Skin of body (tissue), 3 donors: ENCODE measurements at places on chromosomes 5 and 9. TPM values are rescaled to one million over a fixed set of nuclear protein-coding genes. Genes with fewer than 3 reads are reported as not detected.

Gene OTP
- not detected for total RNA-seq

Gene GPX8
- total RNA-seq: 61.1 TPM

Gene CCDC152
- total RNA-seq: 3.1 TPM

Gene LCN1
- total RNA-seq: not detected

Gene SURF2
- total RNA-seq: 9.3 TPM
